Activated naive CD4-positive, alpha-beta T cell (primary cell): ENCODE measurements at places on chromosomes 1 and 21.

- DNase-seq: no peak
These were observed 124.0 kb downstream of the SYT2 start for GRCh38 chr1:202586018-202586821.

DNA sequence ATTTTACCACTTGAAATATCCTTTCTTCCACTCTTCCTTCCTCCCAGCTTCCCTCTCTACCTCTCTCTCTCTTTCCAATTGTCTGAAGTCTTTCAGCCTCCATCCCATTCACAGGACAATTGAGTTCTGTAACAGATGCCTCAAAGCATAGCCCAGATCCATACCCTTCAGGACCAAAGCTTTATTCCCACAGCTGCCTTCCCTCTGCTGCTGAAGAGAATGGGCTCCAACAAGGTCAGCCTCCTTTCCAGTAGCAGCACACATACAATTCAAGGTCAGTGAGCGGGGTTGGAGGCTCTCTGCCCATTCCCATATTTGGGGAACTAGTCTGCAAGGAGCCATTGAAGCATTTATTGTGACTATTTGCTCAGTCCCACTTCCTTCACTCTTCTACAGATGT lies 179.9 kb downstream of the DPYD start:
- DNase-seq: no peak

DNA sequence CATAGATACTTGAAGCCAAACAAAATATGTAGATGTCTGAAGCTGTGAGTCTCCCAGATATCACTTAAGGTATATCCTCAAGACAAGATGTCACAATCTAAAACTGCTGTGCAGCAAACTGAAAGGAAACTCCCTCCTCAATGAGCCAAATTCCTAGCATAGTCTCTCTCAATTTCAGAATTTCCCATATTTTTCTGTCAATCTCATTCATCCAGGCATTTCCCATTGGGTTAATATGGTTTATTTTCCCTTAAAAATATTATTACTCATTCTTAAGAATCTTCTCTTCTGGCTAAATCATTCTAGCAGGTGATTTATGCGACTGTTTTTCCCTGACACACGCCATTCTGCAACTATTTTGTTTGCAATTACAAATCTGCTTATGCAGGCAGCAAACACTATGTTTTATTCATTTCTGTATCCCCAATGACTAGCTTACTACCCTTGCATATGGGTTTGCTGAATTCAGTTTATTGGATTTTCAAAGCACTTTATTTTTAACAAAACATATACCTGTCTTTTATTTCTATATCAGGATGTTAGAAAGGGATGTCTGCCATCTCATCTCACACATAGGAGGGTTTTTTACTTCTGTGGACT lies 69.9 kb downstream of the TNFSF4 start:
- no peak for DNase-seq

GRCh38 chr1:225733254-225733653 lies 44.4 kb upstream of the SRP9 start:
- DNase-seq: no peak

DNA sequence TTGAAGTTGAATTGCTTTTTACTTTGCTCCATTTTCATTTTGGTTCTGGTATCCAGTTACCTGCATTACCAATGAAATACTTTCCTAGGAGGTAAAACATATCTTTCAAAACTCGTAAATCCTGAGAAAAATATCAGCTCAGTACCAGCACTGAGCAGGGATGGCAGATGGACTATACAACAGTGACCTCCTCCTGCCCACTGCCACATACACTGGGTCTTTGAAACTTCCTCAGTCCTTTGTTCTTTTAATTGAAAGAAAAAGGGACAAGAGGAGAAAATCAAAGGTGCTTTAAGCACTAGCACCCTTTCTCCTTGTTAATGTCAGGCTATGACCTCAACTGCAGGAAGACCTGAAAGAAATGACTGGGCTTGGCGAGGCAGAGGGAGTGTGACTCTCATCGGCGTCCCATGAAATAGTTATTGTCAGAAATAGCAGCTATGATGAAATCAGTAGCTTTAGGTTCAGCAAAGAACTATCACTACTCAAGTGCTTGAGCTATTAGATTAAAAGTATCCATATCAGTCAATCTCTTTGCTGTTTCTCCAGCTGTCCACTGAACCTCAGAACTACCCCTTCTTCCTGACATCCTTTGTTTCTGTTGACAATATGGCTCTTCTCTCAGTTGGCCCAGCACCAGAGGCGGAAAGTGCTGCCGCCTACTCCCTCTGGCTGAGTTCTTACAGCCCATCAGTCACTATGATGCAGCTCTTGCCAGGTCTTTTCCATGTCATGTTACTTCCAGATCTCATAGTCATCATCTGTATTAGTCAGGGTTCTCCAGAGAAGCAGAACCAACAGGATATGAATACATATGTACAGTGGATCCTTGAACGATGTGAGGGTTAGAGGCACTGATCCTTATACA lies 207.0 kb upstream of the MAP1LC3C start:
- DNase-seq: no peak

- DNase-seq: no peak
These were observed 22.4 kb downstream of the PTPN22 start for GRCh38 chr1:113849072-113849471.
